ENCODE measurements at places on chromosomes 2 and 18.

- DNase-seq, result no peak
Observed at GRCh38 chr2:240832921-240833494, 13.0 kb upstream of the KIF1A start.

- DNase-seq, result no peak
Observed at GRCh38 chr2:216202626-216203250, 93.6 kb downstream of the XRCC5 start.

- no peak for DNase-seq
Observed at GRCh38 chr2:85635011-85635410, 19.0 kb downstream of the USP39 start.

- no peak for DNase-seq
Observed at GRCh38 chr2:2024751-2025481, 280.6 kb upstream of the PXDN start.

GRCh38 chr2:97931118-97931857 lies 64.5 kb downstream of the TMEM131 start:
- DNase-seq, result no peak

- DNase-seq, result no peak
Observed at GRCh38 chr2:8677646-8678592, 3.9 kb upstream of the ID2 start.

- no peak for DNase-seq
Observed at GRCh38 chr2:180559771-180560170, 420.6 kb upstream of the UBE2E3 start.

GRCh38 chr2:96260387-96261260 lies 5.2 kb downstream of the TMEM127 start:
- no peak for DNase-seq
